ENCODE measurements at places on chromosomes 4 and X.

DNA sequence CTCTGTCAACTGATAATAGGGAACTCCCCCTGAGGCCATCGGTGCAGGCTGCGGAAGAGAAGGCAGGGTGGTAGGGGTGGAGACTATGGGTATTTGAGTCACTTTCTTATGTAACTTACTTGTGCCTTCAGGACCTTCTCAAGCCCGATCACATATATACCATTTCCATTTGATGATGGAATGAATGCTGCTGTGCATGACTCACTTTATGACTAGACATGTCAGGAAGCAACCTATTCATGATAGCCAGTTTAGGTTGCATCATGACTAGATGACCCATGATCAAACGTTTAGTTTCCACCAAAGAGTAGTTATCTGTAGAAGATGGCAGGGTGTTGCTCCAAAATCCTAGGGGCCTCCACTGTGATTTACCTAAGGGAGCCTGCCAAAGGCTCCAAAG is 435.5 kb downstream of the DTHD1 start:
- DNase-seq, result no peak

DNA sequence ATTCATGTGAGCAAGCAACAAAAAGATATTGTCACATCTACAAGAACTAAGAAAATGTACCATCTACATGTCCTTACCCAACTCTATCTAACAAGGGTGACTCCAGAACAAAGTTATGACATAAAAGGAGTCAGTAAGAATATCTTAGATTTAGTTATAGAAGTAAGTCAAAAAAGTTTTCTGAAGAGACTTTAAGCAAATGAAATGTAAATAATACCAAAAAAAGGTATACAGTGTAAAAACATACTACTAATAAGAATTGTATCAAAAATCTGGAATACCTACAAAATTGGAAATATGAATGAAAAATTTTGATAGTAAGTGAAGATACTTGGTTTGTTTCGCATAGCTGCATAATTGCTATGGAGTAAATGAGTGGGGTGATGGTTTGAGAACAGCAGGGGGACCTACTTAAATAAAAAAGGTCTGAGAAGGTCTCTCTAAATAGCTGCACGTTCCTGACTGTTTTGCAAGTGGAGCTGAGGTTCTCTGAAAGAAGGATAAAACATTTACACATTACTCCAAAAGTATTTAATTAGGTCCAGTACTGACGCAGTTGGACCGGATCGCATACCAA is 51.0 kb upstream of the ENPP6 start:
- DNase-seq, result no peak

GRCh38 chrX:24018809-24019208 is 8.2 kb downstream of the KLHL15 start:
- no peak for DNase-seq

DNA sequence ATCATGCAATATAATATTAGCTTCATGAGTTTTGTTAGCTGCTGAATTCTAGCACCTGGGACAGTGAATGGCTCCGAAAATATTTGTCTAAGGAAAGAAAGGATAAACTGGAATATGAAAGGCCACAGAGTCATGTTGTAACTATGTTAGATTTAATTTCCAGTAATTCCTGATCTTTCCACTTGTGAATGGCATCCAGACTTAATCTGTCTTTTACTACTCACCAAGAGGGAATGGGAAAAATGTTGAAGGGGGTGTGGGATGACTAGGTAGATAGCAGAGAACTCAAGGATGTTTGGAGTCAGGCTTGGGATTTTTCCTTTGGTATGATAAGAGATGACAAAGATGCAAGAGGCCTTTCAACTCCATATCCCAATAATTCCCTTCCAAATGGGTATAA is 9.4 kb downstream of the ADH6 start:
- DNase-seq, result no peak

- no peak for DNase-seq
Measured at GRCh38 chr4:3261411-3262207, 12.7 kb downstream of the MSANTD1 start.

DNA sequence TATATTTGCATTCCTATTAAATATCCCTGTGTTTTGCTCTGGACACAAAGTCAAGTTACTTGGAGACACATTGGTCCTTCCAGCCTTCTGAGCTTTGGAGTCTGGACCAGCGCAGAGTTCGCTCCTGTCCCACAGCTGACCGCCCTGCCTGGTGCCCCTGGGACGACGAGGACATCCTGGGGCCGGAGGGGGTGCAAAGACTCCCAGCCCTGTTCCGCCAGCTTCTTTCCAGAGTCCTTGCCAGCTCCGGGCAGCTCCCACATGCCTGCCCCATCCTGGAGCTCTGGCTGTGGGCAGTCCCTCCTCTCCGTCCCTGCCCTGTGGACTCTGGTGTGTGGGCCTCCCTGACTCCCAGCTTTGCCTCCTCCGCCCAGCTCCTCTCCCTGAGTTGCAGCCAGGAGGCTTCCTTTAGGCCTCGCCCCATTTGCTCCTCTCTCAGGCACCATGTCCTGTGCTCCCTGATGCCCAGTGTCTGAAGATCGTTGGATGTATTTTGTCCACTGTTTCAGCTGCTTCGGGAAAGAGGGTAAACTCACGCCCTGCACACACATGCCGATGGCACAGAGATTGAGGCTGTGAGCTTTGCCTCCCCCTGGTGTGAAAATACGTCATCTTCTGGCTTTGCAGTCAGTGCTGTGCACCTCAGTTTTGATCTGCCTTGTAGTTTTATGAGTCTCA is 4.9 kb upstream of the PCGF3 start:
- DNase-seq, result no peak

- no peak for DNase-seq
Measured at GRCh38 chr4:26619784-26620183, 35.9 kb downstream of the TBC1D19 start.

DNA sequence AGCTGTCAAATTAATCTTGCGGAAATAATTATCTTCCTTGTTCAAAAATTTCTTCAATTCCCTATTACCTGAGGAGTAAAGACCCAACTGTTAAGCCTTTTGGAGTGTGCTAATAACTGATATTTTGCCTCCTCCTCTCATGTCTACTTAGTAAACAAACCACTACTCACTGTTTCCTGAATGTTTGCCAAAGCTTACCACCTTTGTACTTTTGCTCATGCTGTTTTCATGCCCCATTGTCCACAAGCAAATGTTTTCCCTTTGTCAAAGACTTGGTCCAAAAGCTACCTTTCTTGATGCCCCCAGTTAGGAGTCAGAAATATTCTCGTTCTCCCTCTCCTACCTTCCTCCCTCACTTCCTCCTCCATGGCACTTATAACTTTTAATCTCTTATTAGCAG is 226.1 kb downstream of the ENOX2 start:
- no peak for DNase-seq

DNA sequence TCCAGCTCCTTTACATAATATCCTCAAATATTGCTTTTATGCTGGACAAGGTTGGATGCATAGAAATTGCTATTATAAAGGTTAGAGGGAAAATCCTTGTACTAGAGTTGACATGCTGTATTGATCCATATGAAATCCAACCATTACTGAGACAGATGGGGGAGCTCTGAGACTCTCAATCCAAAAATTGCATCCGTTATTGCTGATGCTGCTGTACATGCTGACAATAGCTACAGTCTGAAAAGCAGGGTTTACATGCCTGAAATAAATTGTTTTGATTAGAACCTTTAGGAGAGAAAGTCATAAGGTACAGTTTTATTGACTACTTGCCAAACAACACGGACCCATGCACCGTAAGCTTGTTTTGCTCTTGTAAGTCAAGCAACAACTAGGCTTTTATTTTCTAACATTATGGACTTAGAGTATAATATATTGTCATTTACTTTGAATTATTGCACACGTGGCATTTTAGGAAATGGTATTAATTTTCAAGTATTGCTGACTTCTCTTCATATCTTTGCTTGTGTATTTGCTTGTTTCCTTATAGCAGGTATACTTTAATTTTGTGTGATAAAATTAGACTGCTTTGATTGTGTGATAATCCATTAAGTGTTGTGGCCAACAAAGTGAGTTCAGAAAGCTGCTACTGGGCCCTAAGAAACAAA is 1365.2 kb downstream of the STIM2 start:
- no peak for DNase-seq

DNA sequence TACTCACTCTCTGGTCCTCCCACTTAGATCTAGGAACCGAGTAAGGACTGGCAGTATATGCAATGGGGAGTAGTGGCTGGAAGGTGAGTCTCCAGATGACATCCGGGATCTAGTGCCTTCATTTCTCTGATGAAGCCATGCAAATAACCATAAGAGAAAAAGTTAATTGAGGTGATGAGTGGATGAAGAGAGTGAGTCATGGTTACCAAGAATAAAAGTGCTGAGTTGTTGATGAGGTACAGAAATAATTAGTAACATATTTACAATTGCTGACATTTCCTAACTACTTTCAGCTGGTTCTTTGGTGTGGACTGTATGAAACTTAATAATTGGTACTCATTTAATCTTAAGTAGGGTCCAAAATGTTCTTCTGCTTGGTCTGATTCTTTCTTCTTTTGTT is 146.7 kb upstream of the PITX2 start:
- no peak for DNase-seq

GRCh38 chr4:171378323-171378722 is 434.9 kb upstream of the GALNTL6 start:
- no peak for DNase-seq

GRCh38 chrX:150202641-150203247 is 160.4 kb upstream of the MAMLD1 start:
- no peak for DNase-seq

DNA sequence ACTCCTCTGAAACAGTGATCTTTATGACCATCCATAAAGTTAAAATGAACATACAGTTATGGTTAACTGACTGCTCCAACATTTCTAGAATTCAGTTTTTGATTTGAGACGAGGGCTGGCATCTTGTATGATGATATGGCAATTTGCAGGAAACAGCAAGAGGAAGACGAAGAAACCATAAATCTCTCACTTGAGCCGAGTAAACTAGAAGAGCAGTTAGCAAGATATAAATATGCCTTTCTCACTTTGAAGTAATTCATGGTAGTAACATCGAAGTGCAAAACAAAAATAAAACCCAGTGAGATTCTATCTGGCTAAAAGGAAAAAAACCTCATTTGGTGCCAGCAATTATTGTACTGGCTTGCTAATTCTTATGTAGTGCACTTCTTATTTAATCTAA is 139.0 kb upstream of the SPRY1 start:
- no peak for DNase-seq

DNA sequence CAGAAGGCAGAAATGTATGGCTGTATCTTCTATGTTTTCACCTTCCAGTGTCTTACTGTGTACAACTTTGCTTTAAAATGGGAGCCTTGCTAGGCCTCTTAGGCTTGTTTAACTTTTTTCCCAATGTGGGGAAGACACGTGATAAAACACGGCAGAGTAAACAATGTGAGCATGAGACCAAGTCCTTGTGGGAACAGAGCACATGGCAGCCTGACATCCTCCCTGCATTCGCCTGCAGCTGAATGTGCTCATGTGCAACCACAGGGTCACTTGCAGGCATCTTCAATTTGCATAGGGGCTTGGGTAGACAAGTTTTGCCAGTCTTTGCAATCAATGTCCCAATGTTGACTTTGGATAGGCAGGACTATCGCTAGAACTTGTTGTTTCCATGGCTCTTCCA is 91.8 kb downstream of the CCNG2 start:
- no peak for DNase-seq

GRCh38 chrX:28223991-28224390 is 242.7 kb upstream of the DCAF8L1 start:
- DNase-seq, result no peak

DNA sequence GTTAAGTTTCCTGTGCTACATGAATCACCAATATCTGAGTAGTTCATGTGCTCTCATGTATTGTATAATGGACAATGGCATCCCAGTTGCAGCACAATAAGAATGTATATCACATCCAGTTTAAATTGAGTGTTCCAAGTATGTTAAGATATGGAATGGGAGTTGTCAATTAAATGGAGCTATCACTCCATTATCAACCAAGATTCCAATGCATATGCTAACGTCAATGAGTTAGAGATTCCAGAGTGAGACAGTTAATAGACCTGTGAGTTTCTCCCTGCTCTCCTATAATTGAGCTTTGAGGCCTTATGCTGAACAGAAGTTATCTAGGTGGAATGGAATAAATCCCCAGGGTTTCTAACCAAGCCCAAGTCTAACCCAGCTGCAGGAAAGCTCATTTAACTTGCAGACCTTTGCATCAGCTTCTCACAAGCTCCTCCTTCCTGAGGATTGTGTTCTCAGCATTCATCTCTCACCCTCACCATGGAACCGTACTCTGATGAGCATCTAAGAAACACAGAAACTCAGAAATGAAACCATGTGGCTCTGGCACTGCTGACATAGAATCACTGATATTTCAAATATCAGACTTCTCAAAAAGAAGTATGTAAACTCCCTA is 84.8 kb downstream of the TIGD2 start:
- no peak for DNase-seq

- no peak for DNase-seq
Measured at GRCh38 chr4:96455045-96455720, 615.3 kb downstream of the PDHA2 start.

DNA sequence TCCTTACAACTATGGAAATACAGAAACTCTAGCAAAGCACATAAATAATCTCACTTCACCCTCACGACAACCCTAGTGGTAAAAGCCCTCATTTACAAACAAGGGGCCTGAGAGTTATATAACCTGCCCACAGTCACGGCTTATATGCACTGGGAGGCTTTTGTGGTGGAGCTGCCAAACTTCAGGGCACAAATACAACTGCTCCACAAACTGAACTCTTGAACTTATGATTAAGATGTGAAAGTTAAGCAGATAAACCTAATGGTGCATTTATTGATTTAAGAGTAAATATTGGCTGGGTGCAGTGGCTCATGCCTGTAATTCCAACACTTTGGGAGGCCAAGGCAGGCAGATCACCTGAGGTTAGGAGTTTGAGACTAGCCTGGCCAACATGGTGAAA is 19.0 kb downstream of the SLC2A9 start:
- no peak for DNase-seq

- peak; percentile 51 for DNase-seq
Measured at GRCh38 chr4:99462875-99463464, 27.8 kb upstream of the ADH7 start.

GRCh38 chrX:9327747-9328145 is 137.1 kb upstream of the TBL1X start:
- DNase-seq, result no peak

DNA sequence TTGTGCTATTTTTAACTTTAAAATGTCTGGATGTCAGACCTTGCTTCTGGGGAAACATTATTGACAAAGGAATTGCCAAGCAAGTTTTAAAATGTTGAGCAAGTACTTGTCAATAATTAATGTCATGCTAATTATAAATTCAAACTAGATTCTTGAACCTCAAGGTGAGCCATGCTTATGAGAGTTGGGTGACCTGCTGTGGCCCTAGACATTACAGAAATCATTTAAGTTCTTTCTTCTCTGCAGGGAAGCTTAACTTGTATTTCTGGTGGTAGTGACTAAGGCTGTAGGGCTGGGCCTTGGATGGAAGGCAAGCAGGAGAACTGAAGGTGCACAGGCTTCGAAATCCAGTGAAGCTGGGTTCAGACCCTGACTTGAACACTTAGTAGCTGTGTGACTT is 14.8 kb upstream of the UCHL1 start:
- DNase-seq, result no peak

All from SHP77 (cell line).